ENCODE measurements at places on chromosomes 12 and 14. TPM values are rescaled to one million over a fixed set of nuclear protein-coding genes. Genes with fewer than 3 reads are reported as not detected.

Gene NEUROD4
- not detected for total RNA-seq

Gene BCL2L14
- total RNA-seq = not detected

DNA sequence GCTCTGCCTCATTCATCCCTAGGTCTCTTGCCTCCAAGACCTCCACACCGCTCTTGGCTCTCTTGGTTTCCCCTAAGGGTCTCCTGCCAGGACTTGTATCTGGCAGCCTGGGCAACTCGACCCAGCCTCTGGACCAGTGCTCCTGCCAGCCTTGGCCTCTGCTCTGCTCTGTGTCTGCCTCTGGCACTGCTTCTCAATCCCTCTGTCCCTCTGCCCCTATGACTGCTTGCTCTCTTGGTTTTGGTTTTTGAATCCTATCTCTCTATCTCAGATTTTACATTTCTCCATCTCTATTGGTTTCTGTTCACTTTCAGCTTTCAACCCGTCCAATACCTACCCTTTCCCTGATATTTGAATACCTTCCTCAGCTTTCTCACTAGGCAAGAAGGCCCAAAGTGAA lies 6.3 kb downstream of the ITGA5 start:
- no peak for DNase-seq
- H3K4me3 ChIP-seq = peak overlapping the region; percentile 80
- peaks cover 100% of the 10 kb centered on the region for H3K4me1 ChIP-seq

- no peaks in the 10 kb centered on the region for H3K27me3 ChIP-seq
- no peaks in the 10 kb centered on the region for H3K4me1 ChIP-seq
- H3K4me3 ChIP-seq = no peak overlapping the region
- no peak for DNase-seq
- H3K27ac ChIP-seq = no peak overlapping the region
Observed at GRCh38 chr12:119301379-119301778, 33.1 kb upstream of the CCDC60 start.

DNA sequence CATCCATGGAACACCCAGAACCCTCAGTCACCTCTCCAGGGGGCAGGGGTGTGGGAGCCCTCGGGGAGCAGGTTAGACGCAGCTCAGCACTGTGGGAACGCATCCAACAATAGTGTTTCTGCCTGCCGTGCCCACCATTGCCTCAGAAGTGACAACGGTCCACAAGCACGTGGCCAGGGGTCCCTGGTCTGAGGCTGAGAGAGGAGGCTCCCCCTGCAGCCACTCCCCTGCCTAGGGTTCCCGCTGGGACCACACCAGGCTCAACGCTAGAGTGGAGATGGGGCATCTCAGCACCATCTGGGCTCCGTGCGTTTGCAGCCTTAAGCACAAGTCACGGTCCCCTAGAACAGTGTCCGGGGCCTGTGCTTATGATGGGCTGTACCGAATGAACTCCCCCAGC lies 62.7 kb downstream of the TESC start:
- no peak overlapping the region for H3K4me3 ChIP-seq
- no peak overlapping the region for H3K27ac ChIP-seq
- no peaks in the 10 kb centered on the region for H3K36me3 ChIP-seq
- H3K27me3 ChIP-seq = peaks cover 66% of the 10 kb centered on the region

- H3K27me3 ChIP-seq = no peaks in the 10 kb centered on the region
- DNase-seq = no peak
- H3K4me3 ChIP-seq = no peak overlapping the region
Observed at GRCh38 chr14:105885561-105886320, 359.4 kb downstream of the TMEM121 start.

- H3K4me1 ChIP-seq = no peaks in the 10 kb centered on the region
- DNase-seq = peak; percentile 83
- no peak overlapping the region for H3K4me3 ChIP-seq
- H3K27ac ChIP-seq = no peak overlapping the region
Observed at GRCh38 chr14:104443391-104444158, 136.0 kb upstream of the C14orf180 start.

DNA sequence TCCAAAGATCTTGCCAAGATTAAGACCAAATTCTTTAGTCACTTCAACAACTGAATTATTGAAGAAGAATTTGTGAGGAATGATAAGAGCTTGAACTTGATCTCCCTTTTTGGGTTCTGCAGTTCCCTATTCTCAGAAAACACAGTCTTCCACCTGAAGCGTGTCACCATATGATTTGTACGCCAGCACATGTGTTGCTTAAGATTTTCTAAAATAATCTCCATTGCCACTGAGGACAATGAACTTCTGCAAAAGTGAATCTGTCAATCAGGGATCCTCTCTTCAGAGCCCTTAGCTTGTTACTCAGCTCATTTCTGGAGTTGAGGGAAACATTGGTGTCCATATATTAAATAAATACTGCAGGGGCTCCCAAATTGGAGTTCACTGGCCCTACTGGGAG lies 4.2 kb upstream of the SPIC start:
- no peak overlapping the region for H3K4me3 ChIP-seq
- no peaks in the 10 kb centered on the region for H3K36me3 ChIP-seq
- H3K4me1 ChIP-seq = no peaks in the 10 kb centered on the region
- DNase-seq = no peak
- H3K27ac ChIP-seq = no peak overlapping the region

DNA sequence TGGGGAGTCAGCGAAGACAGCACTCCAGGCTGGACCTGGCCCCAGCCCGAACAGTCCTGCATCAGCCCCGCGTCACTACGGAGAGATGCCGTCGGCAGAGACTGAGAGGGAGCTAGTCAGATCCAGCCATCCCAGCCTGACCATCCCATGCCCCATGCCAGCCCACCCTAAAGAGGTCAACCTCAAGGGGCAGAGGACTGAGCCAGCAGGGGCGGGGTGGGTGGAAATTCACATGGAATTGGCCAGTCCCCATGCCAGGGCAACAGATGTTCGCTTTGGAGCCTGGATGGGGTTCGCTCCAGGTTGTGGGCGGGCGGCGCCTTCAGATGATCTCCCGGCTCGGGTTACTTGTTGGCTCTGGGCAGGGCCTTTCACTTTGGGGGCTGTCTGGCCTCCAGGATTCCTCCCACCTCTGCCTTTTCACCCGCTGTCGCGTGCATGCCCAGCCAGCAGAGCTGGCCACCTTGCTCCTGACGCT lies 154.3 kb downstream of the TSPAN9 start:
- H3K27ac ChIP-seq = no peak overlapping the region
- DNase-seq = no peak
- no peak overlapping the region for H3K4me3 ChIP-seq

GRCh38 chr12:79629561-79629960 lies 61.2 kb downstream of the PAWR start:
- H3K36me3 ChIP-seq = no peaks in the 10 kb centered on the region
- H3K4me3 ChIP-seq = no peak overlapping the region
- no peak for DNase-seq
- H3K27ac ChIP-seq = no peak overlapping the region
